ENCODE measurements at places on chromosomes 7 and 10.

GRCh38 chr10:37704566-37704965, 152.8 kb downstream of the ZNF248 start:
- no peak for DNase-seq

- DNase-seq, result no peak
These were observed 90.1 kb downstream of the EPC1 start for GRCh38 chr10:32256613-32257437.

GRCh38 chr10:121078036-121078435, 226.9 kb downstream of the WDR11 start:
- DNase-seq, result no peak

DNA sequence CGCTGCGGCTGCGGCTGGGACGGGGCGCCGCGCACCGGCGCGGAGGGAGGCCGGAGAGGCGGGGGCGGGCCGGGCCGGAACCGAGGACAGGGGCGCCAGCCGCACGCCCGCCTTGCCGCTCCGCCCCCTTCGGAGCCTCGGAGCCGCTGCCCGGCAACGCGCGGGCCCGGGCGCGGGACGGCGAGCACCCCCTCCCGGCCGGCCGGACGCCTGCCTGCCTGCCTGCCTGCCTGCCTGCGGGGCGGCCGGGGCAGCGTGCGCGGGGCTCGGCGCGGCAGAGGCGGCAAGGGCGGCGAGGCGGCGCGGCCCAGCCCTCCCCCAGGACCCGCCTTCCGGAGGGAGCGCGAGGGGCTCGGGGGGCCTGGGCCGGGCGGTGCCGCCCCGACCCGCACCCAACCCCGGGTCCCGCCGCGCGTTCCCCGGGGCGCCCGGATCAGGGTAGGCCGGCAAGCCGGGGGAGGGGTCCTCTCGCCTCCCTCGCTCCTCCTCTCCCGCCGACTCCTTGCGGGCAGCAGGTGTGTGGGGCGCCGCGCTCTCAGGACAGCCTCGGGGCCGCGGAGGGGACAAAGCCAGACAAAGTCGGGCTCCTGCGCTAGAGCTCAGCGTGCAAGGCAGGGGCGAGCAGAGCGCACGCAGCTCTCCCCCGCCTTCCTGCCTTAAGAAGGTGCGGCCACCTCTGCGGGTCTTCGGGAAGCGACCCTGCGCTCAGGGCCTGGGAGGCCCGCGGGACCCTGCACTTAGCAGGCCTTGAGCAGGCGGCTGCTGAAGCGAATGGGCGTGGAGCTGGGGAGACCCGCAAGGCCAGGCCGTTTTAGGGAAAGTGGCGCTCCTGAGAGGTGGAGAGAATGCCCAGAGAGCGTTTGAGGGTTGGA, at the start of gene KIAA1549:
Gene KIAA1549, minus strand, starts transcription at position 58 of the 872 bp plus-strand sequence. CDS start 120 bp downstream, outside the sequence.
- DNase-seq, result peak; percentile 41

DNA sequence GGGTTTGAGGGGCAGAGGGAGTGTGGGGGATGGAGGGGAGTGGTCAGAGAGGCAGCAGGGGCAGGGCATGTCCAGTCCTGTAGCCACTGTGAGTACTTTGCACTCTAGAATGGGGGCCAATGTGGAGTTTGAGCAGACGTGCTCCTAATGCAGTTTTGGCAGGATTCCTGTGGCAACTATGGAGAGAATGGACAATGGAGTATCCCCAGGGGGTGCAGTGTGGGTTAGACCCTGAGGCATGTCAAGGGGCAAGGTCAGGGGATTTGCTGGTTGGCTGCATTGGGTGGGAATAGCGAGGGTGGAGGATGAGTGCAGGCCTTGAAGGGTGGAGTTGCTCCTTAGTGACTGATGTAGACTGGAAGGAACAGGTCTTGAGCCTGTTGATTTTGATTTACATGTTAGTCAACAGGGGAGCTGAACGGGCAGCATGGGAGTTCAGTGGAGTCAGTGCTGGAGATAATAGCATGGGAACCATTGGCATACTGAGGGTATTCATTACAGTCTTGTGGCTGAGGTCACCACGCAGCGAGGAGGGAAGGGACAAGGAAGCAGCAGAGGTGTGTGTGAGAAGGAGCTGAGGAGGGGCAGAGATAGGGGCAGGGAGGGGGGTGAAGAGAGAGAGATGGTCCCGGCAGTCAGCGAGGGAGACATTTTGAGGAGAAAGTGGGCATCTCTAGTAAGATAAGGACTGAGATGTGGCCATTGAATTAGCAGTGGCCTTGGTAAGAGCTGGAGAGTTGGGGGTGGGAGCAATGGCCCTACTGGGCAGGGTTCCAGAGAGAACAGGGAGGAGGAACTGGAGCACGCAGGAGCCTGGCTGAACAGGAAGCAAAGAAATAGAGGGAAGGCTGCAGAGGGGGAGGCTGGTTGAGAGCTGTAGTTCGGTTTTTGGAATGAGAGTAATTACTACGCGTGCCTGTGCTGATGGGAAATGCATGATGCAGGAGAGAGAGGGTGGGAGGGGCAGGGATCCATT, 112.7 kb downstream of the CCNY start:
- DNase-seq, result no peak

DNA sequence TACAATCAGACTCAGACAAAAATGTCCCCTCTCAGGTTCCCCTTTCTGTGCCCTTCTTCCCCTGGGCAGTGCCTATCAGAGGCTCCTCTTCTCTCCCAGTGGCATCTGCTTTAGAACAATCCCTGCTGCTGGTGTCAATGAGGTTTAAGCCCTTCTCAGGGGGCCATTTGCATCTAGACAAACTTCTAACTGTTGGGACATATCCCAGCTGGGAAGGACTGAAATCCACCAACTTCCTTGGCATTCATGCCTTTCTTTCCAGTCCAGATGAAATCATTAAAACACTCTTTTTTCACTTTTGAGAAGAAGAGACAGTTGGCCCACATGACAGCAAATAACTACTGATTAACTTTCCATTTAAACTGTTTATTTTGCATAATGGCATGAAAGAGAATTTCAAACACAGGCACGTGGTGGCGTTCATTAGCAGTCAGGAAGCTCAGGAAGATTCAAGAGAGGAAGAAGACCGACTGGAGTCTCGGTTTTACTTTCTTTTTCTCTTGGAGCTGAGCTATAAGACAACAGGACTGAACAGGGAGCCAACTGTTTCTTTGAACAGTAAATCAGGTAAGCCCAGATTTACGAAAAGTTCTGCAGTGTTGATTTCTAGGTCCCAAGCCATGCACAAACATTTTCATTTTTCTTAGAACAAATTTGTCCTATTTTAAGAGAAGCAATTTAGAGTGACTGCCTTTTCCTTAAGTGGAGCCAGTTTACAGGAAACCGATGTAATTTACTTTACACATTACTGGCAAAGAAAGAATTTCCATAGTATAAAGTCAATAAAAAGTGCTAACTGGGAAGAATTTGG, at the start of gene GIMAP2:
Gene GIMAP2, plus strand, starts transcription at position 488 of the 811 bp plus-strand sequence. CDS start 1,354 bp downstream, outside the sequence.
- DNase-seq, result peak; percentile 5

GRCh38 chr10:62618576-62619412, 185.7 kb upstream of the ADO start:
- no peak for DNase-seq

DNA sequence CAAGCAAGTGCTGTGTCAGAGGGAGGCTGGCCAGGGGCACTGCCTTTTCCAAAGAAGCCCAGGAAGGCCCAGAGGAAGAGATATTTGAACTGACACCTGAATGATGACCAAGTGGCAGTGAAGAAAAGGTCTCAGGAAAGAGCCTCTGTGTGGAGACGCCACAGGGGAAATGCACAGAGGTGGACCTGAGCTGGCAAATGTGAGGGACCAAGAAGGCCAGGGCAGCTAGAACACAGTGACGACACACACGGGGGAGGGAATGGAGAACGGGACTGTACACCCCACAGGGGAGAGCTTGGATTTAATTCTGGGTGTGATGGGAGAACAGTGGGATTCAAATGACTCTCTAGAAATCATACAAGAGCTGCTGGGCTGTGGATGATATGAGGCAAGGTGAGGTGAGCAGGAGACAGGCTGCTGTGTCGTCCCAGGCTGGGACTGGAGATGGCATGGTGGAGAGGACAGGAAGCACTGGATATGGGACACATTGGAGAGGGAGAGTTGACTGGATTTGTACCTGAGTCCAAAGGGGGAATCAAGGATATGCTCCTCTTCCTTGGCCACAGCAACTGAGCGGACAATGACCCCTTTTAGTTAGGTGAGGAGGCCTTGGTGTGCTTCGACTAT, 84.2 kb upstream of the DDC start:
- DNase-seq, result no peak

GRCh38 chr7:150788474-150789269, 11.5 kb downstream of the TMEM176B start:
- DNase-seq, result peak; percentile 71

- DNase-seq, result no peak
These were observed 147.9 kb downstream of the PLXNA4 start for GRCh38 chr7:132428247-132428919.

DNA sequence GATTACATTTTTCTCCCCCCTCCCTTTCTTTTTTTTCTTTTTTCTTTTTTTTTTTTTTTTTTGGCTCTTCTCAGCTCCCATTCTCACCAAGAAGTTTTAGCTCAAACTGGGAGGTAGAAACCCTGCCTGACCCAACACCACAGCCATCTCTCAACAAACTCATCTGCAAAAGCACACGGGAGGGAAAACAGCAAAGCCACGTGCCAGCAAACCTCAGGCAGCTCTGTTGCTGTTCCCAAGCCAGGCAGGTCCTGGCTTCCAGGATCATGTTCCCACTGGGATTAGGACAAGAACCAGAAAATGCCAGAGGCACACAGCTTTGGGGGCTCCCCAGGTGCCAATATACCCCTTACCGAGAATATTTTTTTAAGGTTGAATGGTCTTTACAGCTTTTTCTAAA, 56.7 kb downstream of the ITIH5 start:
- DNase-seq, result no peak

- DNase-seq, result peak; percentile 92
These were observed 694 bp upstream of the FAS start for GRCh38 chr10:88989824-88990383.

DNA sequence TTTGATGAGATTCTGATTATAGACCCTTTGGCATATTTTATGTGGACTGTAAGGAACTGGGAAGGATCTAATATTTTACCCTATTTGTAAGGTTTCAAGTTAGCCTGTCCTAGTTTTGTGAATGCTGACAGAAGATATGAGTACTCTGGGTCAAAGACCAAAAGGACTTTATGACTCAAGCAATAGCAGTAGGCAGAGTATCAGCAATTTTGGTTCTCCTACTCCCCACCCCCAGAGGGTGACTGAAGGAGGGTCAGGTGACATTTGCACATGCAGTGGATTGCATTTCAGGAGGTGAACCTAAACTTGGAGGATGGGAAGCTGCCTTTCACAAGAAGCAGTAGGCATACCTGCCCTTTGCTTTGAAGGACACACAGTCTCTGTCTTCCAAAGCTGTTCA, 84.0 kb upstream of the KLF6 start:
- no peak for DNase-seq

GRCh38 chr7:123738356-123738755, 10.4 kb downstream of the WASL start:
- DNase-seq, result no peak

DNA sequence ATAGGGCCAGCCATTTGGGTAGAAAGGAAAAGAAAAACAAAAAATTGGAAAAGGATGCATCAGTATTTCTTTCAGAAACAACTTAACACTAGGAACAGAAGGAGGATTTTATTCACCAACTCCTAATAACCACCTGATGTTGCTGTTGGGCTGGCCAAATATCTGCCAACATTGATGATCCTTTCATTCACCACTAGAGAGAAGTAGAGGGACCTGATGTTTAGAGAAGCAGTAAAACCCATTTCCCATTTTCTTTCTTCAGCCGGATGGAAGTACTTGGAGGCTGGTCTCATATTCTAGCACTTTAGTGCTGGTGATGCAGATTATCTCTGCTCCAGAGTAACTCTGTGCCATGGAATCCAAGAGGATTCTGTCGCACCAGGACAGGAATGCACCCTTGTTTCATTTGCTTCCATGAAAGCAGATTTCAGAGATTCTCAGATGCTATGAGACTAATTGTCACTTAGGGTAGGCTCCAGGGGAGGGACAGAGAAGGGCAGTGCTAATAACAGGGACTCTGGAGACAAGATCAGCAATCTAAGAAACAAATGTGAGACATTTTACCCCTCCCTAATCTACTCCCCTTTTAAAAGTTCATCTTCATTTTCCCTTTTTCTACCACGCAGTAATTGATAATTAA, 3.1 kb downstream of the KLLN start:
- peak; percentile 67 for DNase-seq

DNA sequence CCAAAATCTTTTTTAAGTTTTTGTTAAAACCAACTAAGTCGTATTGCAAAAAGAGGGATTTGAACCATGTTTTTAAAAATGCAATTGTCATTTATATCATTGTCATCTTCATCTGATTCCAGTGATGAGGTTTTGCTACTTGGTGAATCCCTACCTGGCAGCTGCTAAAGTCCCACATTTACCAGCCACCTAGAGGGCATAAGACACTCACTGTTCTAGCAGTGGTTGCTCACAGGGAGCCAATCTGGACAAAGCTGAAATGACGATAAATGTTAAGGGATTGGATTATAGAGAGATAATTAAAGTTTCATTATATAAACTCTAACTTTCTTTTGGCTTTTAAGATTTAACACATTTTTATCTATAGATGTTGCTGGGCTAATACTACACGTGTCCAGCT, 18.7 kb downstream of the KIFBP start:
- no peak for DNase-seq

DNA sequence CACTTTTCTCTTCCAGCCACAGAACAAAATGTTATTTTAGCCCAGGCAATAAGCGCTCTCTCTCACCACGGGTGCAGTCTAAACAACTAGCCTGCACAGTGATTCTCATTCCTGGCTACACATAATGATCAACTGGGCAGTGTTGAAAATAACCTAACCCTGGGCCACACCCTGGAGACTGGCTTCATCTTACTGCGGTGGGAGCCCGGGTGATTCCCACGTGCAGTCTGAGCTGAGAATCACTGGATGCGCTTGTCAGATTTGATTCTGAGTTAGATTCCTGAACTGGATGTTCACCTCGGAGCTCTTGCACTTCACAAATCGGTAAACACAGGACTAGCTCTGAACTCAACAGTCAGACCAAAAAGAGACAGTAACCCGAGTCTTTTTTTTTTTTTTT, 14.9 kb downstream of the ZC3HAV1 start:
- DNase-seq, result no peak

GRCh38 chr7:37216156-37216852, 232.4 kb downstream of the ELMO1 start:
- DNase-seq, result no peak

- DNase-seq, result no peak
These were observed 373.6 kb downstream of the BBS9 start for GRCh38 chr7:33503014-33503413.
